Stimulated activated CD8-positive, alpha-beta memory T cell treated with anti-CD3 and anti-CD28 coated beads, Interleukin-4, amount 100 ng/mL, for 1 hour (primary cell): ENCODE measurements at places on chromosomes 5 and 9.

DNA sequence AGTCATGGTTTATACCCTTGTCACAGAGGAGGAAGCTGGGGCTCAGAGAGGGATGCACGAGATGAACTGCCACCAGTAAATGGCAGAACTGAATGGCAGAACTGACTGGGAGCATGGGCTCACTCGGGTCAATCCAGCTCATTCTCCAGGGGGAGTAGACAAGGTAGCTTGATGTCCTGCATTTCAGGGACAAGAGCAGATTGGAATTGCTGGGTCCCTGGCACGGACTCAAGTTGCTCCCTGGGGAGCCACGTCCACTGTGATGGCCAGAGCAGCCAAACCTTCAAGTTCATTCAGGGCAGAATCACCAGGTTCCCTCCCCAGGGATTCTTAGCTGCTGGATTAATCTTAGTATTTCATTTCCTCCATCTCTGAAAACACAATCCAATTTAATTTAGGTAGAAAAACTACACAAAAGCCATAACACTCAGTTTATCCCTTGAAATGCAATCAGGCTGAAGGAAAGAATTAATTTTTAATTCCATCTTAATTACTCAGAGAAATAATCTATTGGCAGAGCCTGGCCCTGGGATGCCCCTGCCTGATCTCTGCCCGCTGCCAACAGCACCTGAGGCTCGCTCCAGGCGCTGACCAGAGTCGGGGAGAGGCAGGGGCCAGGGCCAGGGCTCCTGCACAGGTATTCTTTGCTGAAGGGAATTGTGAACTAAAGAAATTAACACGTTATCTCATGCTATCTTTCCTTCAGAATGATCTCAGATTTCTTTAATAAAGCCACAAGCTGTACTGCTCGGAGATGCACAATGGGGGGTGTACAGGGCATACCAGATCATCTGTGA, 42.0 kb upstream of the UNC5A start:
- DNase-seq: no peak

DNA sequence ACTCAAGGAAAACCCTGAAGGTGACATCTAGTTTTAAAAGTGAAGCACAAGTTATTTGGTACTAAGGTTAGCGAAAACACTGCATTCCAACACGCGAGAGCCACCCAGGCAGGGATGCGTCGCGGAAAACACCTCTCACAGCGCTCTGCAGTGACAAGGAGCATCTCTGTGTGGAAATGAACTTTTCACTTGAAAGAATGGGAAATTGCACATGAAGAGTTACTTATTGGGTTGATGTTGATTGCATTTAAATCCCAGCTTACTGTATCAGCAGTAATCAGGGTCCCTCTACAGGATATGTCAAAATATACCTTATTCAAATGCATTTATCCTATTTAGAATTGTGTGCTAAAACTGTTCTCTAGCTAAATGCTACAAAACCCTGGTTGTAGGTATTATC, 144.4 kb downstream of the BNC2 start:
- no peak for DNase-seq

GRCh38 chr5:83718195-83718825, 2.3 kb downstream of the HAPLN1 start:
- DNase-seq: no peak

DNA sequence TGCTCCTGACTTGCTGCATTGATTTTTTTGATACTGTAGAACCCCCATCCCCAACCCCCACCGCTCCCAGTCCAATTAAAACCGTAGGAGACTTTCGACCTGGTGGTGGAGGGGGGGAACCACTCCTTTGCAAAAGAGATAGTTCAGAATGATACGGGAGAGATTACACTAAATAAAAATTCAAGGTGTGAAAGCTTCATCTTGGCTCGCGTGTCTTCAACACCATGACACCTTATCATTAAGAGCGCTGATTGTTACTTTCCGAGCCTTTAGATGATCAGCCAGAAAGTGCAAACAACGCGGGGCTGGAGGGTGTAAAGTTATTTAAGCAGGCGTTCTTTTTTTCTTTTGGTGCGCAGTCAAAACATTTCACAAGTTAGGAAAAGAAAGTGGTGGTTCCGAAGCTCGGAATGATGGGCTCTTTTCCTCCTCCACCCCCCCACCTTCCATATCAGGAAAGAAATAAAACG, 1.3 kb upstream of the ZNF462 start:
- no peak for DNase-seq

DNA sequence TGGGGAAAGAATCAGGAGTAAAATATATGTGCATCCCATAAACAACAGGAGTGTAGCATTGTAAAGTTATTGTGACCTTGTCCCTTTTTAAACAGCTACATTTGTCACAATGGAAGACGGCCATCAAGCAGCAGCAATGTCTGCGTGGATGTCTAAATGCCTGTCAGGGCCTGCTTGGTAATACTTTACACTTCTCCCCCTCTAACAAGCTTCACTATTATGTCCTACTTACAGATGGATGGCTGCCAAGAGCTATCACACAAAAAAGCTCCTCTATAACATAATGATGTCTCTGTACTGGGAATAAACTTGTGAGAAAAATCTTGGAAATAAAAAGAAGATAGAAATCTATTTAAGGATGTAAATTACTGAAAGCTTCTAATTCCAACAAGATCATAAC, 213.0 kb downstream of the FBXL17 start:
- no peak for DNase-seq

- no peak for DNase-seq
Observed at GRCh38 chr9:73549991-73550390, 398.3 kb downstream of the ANXA1 start.

DNA sequence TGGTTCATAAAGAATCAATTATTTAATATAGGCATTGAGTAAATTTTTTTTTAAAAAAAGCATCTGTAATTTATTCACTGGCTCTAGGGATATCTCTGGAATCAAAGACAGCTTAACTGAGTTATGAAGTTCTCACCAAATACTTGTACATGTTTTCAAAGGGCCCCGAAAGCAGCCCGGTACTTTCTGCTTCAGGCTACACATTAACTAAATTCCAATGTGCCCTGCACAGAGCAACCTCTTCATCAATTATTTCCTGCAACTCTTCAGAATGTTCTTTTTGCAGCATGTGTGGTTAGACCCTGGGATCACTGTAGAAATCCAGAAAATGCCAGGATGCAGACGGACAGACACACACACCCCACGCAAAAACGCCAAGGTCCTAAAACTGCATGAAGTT, 209.0 kb downstream of the EFNA5 start:
- DNase-seq: no peak

DNA sequence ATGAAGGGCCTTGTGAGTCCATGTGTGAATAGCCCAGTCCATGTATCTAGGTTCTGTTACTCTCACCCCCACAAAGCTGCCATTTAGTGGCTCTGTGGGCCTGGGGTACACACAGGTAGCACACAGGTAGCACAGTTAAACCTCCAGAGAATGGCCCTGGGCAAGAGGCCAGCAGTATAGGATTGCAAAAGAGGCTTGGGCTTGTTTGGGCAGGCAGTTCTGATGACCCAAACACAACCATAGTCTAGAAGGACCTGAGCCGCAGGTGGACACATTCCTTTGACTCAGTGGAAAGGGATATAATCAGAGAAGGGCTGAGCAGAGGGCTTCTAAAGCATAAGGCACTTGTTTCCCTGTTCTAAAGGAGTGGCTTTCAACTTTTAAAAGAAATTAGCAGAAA, 326.8 kb upstream of the SGCD start:
- no peak for DNase-seq

GRCh38 chr5:13745508-13745907, 199.0 kb downstream of the DNAH5 start:
- DNase-seq: no peak

- DNase-seq: no peak
Observed at GRCh38 chr5:14977058-14977685, 105.6 kb upstream of the ANKH start.

- no peak for DNase-seq
Observed at GRCh38 chr9:95508968-95509850, 7.6 kb downstream of the PTCH1 start.

DNA sequence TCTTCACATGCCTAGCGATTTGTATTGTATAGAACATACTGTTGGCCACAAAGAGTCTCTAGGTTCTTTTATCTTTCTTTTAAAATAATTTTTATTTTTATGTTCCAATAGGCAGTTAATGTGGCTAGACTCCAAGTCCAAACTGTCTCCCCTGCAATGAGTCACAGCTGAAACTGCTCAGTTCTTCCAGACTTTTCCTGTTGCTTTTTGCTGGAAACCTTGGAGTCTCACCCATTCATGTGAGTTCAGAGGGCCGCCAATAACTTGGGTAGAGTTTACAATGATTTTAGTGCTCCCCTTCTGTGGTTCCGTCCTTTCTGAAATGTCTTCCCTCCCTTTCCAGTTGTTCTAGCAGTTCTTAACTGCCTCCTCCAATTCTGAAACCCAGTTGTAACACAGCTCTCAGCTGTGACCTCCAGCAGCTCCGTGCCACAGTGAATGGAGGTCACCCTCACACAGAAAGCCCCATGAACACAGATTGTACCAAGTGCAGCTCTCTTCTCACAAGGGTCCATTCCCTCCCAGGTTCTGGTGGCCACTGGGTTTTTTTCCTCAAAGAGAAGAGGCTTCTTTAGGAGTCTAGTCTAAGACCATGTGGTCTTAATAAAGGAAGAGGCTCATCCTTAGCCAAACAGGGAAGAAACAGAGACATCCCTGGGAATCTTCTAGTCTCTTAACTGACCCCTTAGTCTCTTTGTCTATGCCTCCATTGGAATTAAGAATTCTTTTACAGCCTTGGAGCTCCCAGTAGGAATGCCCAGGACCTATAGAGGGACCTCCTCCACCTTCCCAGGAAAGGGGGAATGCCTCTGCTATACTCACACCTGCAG, 198.5 kb downstream of the SPOCK1 start:
- no peak for DNase-seq

- no peak for DNase-seq
Observed at GRCh38 chr9:23686896-23687295, 139.1 kb downstream of the ELAVL2 start.

- no peak for DNase-seq
Observed at GRCh38 chr5:179792612-179793467, 946 bp upstream of the LTC4S start.

DNA sequence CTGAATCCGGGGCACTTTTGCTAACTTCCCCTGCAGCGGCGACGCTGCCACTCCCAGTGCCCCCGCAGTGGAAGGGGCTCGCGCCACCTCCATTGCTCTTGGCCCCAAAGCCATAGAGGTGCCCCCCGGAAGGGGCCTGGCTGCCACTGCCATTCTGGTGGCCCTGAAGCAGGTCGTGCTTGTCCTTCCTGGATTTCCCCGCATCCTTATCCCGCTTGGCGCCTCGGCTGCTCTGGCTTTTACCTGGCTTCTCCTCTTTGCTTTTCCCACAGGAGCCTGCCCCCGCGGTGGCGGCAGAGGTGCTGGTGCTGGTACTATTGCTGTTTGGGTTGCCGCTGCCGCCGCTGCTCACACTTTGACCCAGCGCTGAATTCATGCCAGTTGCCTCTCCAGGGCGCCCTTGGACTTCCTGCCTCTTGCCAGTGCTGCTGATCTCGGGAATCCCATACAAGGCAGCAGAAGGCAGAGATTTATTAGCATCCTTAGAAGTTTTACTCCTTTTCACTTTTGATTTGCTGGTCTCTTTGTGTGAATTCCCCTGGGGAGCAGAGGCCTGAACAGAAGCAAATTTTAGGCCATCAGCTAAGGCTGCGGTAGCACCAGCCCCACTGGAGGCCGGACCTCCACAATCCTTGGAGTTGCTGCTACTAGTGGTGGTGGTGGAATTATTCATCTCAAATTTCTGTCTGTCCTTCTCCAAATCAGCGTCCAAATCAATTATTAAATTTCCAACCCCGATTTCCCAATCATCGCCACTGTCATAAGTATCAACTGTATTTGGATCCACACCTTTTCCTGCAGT, 2.1 kb downstream of the ZNF608 start:
- DNase-seq: no peak

DNA sequence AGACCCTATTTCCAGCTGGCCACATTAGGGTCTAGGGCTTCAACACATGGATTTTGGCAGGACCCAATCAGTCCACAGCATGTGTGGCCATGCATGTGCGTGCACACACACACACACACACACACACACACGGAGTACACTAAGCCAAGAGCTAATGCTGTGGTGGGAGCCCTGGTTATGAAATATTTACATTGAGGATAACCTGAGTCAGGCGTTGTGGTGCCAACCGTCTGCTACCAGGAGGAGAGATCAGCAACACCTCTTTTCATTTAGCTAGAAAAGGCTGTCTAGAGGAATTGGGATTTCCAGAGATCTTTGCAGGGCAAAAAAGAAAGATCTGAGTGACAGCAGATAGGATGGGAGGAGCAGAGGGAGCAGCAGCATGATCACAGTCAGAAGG, 141.5 kb downstream of the TRPM3 start:
- no peak for DNase-seq

DNA sequence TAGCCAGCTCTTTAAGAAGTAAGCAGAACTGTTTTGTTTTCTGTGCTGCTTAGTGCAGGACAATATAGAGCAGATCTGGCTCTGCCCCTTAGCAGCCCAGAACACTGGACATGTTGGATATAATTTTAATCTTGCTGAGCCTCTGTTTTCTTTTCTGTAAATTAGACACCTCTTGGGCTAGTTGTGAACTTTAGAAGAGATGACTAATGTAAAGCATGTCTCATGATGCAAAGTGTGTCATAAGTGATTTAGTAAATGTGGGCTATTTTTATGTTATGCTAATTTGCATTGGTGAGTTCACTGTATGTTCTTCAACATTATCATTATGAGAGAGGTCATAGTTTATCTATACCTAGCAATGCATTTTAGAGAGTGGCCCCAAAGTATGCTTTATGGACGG, 156.1 kb upstream of the ADAMTSL1 start:
- no peak for DNase-seq

- peak; percentile 56 for DNase-seq
Observed at GRCh38 chr5:149240354-149240998, 31.2 kb upstream of the AFAP1L1 start.
